ENCODE measurements at places on chromosomes 7 and 10.

DNA sequence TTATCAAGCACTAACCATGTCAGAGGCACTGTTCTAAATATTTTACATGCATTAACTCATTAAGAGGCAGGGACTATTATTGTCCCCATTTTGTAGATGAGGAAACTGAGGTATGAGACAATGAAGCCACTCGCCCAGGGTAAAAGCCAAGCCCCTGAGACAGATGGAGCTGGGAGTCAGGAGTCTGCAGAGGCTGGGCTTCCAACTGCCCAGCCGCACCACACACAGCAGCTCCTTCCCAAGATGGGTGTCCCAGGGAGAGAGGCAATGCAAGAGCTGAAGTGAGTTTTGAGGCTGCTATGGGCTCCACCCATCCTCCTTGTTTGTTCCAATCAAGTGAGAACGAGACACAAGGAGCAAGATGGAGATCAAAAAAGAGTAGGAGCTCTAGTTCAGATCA is 244.2 kb downstream of the KCNMA1 start:
- no peak for DNase-seq

GRCh38 chr10:7817576-7817975 is 729 bp upstream of the TAF3 start:
- no peak for DNase-seq

DNA sequence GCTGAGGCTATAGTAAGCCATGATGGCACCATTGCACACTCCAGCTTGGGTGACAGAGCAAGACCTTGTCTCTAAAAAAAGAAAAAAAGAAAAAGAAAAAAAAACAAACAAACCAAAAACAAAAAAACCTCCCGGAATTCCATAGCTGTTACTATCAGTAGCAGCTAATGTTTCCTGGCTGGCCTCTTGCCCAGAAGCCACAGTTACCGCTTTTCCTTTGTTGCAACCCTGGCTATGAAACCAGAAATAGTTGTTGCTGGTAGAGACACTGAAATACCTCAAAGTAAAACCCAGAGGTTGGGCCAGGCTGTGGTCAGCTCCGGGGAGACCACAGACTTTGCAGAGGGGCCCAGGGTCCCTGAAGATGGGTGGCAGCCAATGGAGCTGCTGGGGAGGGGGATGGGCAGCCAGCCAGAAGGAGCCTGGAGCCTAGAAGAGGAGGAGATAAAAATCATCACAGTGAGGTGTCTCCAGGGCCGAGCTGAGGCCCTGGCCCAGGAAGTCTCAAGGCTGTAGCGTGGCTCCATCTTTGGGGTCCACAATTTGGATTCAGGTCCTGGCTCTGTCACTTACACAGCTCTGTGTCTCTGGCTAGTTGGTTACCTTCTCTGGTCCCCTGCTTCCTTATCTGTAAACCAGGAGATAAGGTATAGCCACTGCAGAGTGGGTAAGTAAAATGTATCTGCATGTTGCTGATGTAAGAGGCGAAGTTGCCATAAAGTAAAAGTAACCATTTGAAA is 3.4 kb upstream of the CHST12 start:
- DNase-seq: no peak

GRCh38 chr7:105713488-105714465 is 132.5 kb upstream of the EFCAB10 start:
- DNase-seq: no peak

- peak; percentile 90 for DNase-seq
Observed at GRCh38 chr10:6163364-6164270, 39.1 kb upstream of the PFKFB3 start.

DNA sequence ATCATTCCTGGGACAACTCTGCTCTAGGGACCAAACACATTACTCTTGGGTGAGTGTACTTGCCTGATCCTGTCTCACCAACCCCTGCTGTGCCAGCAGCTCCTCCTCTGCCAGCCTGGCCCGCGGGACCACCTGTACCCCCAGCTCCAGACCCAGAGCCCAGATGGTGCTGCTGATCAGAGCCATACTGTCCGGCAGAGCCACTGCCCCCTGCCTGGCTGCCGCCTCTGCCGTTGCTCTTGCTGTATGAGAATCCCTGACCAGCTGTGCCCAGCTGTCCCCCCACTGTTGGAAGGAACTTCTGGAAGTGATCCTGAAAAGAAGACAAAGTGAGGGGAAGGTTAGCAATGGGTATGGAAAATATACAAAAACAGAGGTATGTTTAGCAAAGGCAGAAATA is 6.9 kb downstream of the MYOZ1 start:
- no peak for DNase-seq

GRCh38 chr10:3439183-3439582 is 266.6 kb upstream of the PITRM1 start:
- no peak for DNase-seq

- DNase-seq: no peak
Observed at GRCh38 chr7:103432712-103433111, 13.3 kb downstream of the SLC26A5 start.

DNA sequence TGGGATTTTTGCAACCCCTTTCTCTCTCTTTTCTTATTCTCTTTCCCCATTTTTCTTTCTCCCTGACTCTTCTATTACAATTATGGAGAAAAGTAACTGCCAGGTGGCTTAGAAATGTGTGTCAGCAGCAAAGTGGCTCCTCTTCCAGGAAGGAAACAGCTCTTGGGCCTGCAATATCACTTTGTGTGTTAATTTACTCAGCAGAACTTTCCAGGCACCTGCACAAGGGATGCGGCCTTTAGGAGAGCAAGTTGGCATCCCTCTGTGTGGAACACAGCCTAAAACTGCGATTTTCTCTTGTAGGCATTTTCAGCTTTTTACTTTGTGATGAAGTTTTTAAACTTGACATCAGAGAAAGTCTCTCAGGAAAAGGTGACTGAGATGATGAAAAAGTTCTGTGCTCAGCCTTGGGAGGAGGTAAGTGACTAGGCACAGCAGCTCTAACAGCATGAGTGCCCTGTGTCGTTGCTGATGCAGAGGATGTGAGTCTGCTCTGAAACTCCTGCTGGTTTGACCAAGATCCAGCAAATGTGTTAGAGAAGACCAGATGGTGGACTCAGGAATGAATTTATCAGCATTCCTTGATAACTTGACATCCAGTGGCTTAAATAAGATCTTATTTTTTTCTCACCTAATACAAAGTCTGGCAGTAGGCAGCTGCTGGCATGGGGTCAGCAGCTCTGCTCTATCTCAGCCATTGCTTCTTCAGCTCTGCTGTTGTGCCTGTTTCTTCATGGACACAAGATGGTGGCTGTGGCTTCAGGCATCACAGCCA is 47.4 kb upstream of the CC2D2B start:
- no peak for DNase-seq

DNA sequence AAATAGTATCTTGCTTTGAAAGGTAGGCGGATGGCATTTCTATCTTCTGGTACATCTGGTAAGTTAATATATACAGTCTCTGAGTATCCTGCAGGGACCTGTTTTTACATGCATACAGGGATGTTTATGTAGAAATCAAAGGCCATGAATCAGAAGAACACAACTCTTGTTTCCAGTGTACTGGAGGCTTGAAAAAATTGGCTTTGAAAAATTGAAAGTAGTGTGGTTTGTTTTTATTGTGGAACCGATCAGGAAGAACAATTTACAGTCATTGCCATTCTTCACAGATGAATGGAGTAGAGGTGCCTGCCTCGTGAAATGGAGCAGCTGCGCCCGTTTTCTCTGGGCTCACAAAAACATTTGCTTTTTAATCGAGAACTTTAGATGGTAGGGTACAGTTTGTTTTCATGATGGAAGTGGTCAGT is 54.0 kb upstream of the RPA3 start:
- no peak for DNase-seq

DNA sequence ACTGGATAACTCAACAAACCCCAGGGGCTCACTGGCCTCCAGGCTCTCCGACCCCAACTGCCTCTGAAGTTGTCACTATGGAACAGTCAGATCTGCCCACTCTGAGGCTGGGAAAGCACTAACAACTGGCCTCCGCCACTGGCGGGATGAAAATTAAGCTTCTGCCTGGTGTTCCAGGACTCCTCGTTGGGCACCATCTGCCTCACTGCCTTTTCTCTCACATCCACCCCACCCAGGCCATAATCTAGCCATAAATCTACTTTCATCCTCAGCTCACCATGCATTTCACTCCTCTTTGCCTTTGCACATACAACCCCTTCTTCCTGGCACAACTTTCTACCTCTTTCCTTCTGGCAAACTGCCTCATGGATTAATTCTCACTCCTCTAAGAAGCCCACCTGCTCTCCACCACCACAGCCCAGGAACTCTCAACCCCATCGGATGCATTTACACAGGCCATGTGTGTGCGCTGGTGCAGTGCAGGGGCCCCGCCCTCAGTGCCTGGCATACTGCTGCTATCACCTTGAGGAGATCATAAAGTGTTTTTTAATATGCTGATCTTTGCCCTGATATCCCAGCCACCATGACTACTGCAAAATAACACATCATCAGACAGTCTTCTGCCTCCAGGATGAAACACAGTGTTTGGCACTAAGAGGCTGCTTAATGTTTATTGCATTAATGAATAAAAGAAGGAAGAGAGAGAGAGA is 4.0 kb downstream of the CDHR1 start:
- DNase-seq: no peak

DNA sequence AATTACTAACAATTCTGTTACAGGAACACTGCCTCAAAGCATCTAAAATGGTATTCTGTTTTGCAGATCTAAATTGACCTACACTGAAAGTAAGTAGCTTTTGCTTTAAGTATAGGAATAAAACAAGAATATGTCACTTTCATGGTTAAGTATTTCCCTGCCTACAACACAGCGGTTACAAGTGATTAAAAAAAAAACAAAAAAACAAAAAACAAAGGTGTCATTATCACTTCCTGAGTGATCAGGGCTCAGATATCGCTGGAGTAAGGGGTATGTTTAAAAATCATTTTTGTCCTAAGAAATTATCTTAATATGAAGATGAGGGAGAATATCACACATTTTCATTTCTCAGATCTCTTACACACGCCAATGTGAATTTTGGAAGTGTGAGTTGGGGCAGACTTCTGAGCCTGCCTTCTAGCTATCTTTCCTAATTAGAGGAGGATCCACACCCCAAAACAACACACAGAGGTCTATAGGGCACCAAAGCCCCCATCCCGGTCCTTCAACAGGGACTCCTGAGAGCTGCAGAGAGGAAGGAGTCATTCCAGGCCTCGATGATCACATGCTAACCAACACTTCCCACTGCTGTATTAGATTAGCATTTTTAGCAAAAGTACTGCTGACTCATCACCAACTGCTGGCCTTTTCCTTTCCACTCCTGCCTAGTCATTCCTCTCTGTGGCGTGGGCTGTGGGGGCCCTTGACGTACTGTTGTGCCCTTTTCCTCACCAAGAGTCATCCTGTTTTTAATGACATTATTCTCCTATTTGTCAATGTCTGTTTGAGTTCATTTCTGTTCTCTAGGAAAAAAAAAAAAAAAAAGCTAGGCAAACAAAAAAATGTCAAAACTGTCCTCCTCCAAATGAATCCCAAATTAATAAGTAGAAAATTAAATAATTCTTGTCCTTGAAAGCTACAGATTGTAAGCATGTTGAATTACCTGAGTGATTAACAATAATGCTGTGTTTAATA is 31.2 kb downstream of the PRTFDC1 start:
- DNase-seq: peak; percentile 16

DNA sequence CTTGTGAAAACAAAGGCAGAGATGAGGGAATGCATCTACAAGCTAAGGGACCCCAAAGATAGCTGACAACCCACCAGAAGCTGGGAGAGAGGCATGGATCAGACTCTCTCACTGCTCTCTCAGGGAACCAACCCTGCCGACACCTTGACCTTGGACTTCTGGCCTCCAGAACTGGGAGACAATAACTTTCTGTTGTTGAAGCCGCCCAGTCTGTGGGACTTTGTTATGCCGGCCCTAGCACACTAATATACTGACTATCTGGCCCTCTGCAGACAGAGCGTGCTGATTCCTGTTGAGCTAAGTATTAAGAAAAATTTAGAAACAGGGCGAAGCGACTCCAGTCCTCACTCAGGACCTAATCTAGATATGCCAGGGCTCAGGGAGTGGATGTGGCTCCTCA is 144.3 kb upstream of the TCF7L2 start:
- no peak for DNase-seq

Data from CD4-positive, alpha-beta T cell treated with Interleukin-2 at 100 ng/mL for 4 hours (primary cell).